ENCODE measurements at places on chromosomes 2 and 18. TPM values are rescaled to one million over a fixed set of nuclear protein-coding genes. Genes with fewer than 3 reads are reported as not detected.

The ECEL1 gene
- 0.17 TPM for total RNA-seq

GRCh38 chr2:9310377-9310776 lies 103.8 kb downstream of the ASAP2 start:
- DNase-seq = no peak

DNA sequence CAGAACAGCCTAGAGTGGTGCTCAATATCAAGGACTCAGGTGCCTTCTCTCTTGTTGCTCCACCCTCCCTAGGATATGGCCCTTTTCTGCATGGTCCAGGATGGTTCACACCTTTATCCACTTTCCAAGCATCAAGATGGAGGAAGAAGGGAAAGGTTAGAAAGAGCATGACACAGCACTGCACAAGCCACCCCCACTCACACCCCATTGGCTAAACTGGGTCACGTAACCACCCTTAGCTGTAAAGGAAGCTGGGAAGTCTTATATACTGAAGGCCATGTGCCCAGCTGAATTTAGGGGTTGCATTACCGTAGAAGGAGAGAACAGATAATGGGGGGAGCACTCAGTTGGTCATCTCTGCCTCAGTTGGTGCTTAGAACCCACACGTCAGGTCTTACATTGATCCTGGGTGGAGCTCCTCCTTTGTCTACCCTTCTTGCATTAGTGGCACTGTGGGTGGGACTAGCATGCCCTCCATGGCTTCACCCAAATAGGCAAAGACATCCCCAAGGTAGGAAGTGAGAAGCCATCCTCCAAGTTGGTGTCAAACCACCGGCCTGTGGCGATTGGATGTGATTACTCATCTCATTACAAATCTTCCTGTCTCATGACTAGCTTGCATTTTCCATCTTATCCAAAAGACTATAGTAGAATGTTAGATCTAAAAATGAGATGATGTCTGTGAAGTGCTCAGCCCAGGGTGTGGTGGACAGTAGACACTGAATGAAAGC lies 248.5 kb downstream of the HAUS1 start:
- no peak for DNase-seq

- DNase-seq = no peak
Measured at GRCh38 chr2:68388358-68388757, 23.3 kb downstream of the PLEK start.

GRCh38 chr2:112691881-112692281 lies 28.9 kb upstream of the NT5DC4 start:
- DNase-seq = no peak

GRCh38 chr2:164757934-164758695 lies 83.5 kb downstream of the COBLL1 start:
- no peak for DNase-seq

GRCh38 chr2:85259879-85260278 lies 67.9 kb downstream of the TGOLN2 start:
- DNase-seq = no peak

- DNase-seq = peak; percentile 92
Measured at GRCh38 chr2:239249776-239250175, 151.0 kb downstream of the HDAC4 start.

The RGPD3 gene
- 0.17 TPM for total RNA-seq

DNA sequence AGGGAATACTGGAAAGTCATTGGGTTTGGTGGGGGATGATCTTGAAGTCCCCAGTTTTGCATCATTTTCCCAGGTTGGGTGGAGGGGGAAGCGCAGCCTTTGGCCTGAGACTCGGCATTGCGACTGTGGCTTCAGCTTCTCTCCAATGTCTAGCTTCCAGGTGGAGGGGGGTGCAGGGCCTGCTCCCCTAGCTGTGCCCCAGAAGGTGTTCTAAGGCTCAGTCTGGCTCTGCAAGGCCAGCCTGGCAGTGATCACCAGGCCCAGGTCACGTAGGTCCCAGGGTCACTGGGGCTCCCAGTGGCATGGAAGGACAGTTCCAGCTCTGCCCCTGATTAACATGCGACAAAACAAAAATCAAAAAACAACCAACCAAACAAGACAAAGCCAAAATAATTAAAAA lies 56.9 kb upstream of the HAAO start:
- DNase-seq = no peak

DNA sequence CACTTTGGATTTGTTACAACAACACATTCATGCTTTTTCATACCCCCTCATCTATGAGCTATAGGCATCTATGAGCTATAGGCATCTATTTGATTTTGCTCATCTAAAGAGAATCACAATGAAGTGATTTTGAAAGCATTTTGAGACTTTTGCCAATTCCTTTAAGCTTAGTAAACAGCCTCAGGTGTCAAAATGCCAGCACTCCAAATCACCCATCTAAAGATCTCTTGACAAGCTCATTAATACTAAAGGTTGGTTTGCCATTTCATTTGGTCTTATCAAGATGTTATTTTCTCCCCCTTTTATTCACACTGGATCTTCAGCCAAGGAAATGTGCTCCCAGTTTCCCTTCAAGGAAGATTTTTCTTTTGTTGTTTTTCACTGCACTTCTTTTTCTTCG lies 110.7 kb upstream of the TLK1 start:
- no peak for DNase-seq

DNA sequence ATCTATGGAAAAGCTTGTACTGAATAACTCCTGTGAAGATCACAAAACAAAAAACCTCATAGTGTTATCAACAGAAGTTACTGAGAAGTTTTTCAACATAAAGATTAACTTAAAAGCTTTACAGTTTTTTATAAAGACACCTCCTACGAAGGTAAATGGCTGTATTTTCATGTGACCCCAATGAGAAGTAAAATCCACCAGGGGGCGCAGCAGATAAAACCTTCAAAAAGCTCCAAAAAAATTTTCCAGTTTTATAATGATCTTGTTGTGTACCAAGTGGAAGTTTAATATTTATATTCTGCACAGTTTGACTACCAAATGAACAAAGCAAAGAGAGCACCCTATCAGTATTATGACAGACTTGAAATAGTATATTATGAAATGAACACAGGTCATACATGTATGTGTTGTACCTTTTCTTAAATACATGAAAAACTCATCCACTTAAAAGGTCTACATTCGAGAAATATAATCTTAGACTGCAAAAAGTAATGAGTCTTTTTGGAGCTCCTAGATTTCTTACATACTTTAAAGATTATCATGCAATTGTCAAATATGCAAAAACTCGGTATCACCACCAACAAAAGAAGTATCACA lies 38.5 kb downstream of the PNO1 start:
- no peak for DNase-seq
